ENCODE measurements at places on chromosomes 5 and 9.

DNA sequence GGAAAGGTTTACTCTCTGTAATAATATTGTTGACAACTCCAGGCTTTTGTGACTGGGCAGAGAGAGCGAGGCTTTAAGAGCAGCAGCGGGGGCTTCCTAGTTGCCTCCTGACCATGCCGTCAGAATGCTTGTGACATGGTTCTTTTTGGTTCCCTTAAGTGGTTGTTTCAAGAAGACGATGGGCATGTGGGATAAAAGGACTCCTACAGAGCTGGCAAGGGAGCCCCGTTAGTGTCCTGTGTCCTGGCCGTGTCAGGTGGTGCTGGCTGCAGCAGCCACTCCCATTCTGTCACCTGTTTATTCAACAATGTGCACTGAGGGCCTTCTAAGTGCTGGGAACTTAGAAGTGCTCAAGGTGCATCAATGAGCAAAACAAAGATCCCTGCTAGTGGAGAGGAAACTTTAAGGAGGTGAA is 19.7 kb downstream of the LCP2 start:
- DNase-seq: no peak

DNA sequence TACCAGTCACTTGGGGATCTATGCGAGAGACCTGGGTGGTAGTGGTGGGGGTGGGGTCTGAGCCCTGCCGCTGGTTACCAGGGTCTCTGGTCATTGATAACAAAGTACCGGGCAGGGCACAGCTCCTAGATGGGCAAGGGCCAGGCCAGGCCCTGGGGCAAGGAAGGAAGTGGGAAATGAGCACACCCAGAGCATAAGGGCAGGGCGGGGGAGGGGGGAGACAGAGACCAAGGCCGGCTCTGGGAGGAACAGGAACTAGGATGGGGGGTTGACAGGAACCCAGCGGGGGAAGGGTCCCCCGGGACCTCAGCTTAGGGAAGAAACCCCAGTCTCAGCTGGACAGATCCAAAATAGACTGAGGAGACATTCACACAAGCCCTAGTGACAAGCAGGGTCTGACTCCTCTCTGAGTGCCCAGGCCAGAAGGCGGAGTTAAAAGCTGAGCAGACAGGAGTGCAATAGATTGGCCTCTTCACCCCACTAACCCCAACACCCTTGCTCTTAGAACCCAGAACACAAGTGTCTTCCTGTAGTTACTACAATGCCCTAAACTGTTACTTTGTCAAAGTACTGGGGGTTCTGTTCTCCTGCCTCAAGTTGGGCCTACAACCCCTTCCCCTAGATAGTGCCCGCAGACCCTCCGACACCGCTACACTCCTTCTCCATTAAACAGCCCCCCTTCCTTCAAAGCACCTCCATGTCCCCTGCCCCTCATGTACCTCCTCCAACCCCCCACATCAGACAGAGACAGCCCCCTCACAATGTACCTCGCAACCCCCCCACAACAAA is 628 bp downstream of the ATOSB start:
- DNase-seq: no peak

DNA sequence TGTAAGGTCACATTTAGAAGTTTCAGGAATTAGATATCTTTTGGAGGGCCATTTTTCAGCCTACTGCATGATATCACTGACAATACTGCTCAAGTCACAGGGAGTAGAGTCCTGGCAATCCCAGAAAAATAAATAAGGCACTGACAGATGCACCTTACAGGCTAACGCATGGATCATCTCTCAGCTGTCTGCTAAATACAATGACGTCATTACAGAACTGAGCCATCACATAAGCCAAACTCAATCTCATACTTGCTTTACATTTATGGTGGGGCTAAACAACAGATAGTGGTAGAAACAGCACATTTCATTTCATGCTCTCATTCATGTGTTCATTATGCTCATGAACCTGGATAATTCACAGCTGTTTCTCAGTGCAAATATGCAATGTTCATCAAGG is 243.7 kb downstream of the SEMA5A start:
- no peak for DNase-seq

- DNase-seq: no peak
Measured at GRCh38 chr5:57298985-57299491, 125.2 kb downstream of the GPBP1 start.

DNA sequence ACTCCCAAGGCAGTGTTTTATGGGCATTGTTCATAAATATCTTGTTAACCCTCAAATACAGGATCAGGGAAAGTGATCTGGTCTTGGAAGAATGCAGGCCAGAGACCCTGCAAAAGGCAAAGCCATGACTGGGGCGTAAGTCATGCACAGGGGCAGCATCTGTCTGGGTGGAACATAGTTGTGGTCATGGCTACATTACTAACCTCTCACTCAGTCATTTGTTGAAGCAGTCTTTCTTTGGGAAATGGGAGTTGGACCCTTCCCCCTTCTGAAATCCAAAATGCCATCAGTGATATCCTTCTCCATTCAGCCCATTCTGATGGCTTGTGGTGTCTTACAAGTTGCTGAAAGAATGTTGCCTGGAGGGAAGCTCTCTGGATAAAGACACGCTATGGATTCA is 68.1 kb downstream of the GDNF start:
- no peak for DNase-seq

DNA sequence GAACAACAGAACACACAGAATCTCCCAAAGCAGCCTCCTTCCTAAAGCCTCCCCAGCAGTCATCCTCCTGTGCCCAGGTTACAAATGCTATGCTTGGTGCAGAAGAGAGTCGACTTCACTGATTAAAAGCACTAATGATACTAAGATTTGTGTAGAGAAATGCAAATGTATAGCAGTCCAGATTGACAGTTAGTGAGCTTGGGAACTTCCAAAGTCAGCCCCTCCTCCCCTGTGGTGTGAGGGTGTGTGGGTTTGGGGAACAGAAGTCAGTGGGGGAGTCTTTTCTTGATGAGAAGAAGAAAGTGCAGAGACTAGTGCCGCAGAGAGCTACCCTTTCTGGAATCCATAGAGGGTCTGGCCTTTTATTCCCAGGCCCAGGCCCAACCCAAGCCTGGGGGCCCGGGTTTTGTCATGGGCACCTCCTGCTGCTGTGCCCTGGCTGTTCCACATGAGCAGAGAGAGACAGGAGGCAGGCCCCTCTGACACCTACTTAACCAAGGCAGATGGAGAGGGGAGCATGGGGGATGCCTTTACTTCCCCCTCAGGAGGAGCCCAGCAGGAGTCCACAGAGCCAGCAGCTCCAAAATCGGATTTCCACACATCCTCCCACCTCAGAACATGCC is 173.3 kb downstream of the DENND1A start:
- DNase-seq: no peak

DNA sequence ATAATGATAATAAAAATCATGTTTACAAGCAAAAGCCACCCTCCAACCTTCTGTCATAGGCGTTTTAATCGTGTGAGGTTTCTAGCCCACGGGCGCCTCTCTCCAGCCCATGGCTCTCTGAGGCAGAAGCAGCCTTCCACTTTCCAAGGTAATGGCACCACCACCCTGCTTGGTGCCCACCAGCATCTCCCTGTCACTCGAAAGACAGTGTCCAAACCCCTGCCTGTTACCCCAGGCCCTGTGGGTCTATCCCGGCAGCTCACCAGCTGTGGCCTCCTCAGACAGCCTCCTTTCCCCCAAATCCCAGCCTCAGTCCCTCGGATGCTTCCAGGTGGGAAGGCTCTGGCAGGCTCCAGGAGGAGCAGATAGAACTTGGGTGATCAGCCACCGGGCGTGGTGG is 123.8 kb upstream of the LPCAT1 start:
- no peak for DNase-seq

GRCh38 chr5:96175090-96175489 is 213.4 kb upstream of the ELL2 start:
- DNase-seq: no peak

DNA sequence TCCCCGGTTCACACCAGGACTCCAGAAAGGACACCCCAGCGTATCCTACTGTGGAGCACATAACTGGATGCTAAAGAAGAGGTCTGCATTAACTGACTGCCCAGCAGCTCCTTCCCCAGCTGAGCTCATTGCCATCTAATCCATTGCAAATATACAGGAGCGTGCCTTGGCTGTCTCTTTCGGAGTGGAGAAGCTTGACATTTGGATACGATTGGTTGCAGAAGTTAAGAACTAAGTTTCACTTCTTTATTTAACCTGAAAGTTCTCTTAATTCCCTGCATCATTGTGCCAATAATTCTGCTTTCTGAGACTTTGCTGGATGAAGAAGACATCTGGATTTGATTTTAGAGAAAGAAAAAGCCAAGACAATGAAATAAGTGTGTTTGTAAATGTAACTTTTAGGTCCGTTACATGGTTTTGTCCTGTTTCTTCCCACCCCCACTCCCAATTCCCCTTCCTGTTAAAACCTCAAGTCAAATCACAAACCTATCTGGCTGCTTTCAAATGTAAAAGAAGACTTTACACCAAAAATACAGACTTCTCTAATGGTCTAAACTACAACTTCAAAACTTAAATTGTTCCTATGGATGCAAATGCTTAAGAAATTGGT is 33.9 kb downstream of the TAS2R1 start:
- no peak for DNase-seq

DNA sequence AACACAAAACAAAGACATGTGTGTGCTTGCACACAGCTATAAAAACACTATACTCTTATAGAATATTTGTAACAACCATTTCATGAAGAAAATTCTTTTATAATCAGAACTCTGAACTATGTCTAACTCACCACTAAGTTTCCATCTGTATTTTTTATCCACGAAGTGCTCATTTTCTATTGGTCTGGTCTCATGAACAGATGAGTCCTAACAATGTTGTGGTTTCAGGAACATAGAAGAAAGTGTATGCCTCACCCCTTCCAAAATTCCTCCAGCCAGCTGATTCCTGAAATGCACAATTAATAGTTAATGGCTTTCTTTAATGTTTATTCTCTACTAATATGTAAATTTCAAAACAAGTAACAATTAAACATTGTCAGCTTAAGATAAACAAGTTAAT is 325.3 kb upstream of the GRAMD2B start:
- no peak for DNase-seq

DNA sequence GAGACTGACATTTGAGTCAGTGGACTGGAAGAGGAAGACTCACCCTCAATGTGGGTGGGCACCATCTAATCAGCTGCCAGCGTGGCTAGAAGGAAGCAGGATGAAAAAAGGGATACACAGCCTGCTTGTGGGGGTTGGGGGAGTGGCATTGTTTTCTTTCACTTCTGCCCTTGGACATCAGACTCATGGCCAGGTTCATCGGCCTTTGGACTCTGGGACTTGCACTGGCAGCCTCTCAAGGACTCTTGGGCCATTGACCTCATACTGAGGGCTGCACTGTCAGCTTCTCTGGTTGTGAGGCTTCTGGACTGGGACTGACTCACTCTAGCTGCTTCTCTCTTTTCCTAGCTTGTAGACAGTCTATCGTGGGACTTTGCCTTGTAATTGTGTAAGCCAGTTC is 374.9 kb downstream of the TLE1 start:
- DNase-seq: no peak

GRCh38 chr9:7656636-7657035 is 142.9 kb downstream of the DMAC1 start:
- no peak for DNase-seq

DNA sequence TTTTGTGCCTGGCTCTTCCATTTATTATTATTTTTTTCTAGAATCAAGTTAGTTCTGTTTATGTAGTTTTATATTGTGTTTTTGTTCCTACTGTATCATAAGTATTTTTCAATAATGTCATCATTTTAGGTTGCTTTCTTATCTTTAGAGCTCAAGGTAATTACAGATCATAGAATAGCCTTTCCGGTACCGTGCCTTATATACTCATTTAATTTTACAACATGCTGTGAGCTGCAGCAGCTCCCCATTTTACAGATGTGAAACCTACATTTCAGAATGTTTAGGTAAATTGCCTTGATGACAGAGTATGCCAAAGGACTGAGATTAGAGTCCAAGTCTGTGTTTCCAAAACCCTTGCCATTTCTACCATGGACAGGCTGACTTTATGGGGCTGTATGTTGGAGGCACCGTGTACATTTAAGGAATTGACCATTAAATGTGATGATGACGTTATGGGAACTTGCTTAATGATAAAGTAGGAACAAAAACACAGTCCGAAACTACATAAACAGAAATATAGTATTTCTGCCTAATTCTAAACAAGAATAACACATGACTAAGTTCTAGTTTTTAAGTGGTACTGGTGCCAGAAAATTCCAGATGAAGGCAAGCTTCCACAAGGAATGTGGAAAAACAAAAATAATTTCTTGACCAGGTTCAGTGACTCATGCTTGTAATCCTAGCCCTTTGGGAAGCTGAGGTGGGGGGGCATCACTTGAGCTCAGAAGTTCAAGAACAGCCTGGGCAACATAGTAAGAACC is 97.7 kb downstream of the IQGAP2 start:
- no peak for DNase-seq

DNA sequence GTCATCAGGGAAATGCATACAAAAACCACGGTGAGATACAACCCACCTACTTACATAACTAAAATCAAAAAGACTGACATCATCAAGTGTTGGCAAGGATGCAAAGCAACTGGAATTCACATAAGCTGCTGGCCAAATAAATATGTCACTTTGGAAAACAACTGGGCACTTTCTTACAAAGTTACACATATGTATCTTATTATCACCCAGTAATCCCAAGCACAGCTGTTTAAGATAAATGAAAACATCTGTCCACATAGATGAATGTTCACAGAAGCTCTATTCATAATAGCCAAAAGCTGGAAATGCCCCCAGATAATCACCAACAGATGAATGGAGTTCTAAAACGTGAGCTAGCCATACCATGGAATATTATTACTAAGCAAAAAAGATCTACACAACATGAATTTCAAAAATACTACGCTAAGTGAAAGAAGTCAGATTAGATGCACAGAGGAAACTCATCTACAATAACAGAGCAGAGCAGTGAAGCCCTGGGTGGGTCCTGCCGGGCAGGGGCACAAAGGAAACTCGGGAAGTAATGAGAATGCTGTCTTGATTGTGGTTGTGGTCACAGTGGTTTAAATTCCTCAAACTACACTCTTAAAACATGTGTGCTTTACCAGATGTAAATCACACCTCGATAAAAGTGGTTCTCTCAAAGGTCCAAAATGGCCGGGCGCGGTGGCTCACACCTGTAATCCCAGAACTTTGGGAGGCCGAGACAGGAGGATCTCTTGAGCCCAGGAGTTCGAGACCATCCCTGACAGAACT is 8.5 kb downstream of the CAMSAP1 start:
- no peak for DNase-seq

GRCh38 chr5:54985301-54986268 is at the start of gene ESM1:
Gene ESM1, minus strand, starts transcription at chr5:54985593. Its CDS starts 76 bp downstream, at chr5:54985517.
- DNase-seq: no peak

DNA sequence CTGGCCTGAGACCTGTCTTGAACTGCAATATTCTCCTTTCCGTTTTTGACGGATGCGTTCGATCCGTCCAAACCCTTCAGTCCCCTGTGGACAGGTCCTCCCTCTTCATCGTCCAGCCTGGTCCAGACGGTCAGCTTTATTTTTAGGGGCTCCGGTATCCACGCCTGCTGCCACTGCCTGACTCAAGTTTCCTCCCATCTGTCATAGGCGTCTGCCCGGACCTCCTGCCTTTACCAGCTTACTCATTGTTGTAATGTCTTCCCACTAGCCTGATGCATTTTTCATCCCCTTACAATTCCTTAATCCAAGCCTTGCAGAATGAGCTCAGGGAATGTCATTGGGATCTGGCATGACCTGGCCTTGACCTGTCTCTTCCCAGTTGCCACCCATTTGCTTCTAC is 145.8 kb downstream of the TENT4A start:
- no peak for DNase-seq

GRCh38 chr5:132704875-132705274 is 31.1 kb downstream of the IL4 start:
- DNase-seq: no peak

Data from caudate nucleus (tissue), 63 donors.